Endodermal cell (in vitro differentiated cells): ENCODE measurements at places on chromosomes 4 and X. TPM values are rescaled to one million over a fixed set of nuclear protein-coding genes. Genes with fewer than 3 reads are reported as not detected.

GRCh38 chr4:36568575-36568974, 287.2 kb downstream of the DTHD1 start:
- no peaks in the 10 kb centered on the region for H3K36me3 ChIP-seq
- no peaks in the 10 kb centered on the region for H3K27me3 ChIP-seq
- DNase-seq = no peak
- H3K27ac ChIP-seq = no peak overlapping the region

VCX3A gene
- total RNA-seq = 0.38 to 0.66 TPM (median 0.40 TPM) in 3 replicates

FGFBP2 gene
- not detected in 2 replicates for total RNA-seq

DNA sequence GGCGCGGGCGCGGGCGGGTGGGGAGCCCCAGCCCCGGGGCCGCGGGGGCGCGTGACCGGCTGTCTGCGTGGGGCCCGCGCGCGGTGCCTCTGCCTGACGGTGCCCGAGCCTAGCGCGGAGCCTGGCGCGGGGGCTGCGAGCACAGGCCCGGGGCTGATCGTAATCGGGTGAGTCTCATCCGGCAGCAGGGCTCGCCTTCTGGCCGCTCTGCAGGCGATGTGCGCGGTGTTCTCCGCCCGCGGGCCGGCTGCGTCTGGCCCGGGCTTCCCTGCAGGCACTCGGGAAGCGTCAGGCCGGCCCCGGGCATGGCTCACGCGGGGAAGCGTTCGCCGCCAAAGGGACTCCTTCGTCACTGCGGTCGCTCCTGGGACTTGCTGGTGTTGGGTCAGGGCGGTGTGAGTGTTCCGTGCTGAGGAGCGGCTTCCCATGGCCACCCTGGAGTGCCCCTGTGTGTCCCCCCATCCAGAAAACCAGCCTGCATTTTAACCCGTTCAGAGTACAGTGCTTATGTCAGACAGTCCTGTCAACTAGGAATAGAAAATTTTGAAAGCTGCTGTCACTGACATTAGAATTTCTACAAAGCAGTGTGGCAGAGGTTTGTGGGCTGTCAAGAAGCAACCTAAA, 40.6 kb downstream of the FAM149A start:
- peaks cover 6% of the 10 kb centered on the region for H3K4me1 ChIP-seq
- no peak overlapping the region for H3K27ac ChIP-seq
- no peaks in the 10 kb centered on the region for H3K36me3 ChIP-seq
- H3K27me3 ChIP-seq = peaks cover 42% of the 10 kb centered on the region
- peak; percentile 82 for DNase-seq

DNA sequence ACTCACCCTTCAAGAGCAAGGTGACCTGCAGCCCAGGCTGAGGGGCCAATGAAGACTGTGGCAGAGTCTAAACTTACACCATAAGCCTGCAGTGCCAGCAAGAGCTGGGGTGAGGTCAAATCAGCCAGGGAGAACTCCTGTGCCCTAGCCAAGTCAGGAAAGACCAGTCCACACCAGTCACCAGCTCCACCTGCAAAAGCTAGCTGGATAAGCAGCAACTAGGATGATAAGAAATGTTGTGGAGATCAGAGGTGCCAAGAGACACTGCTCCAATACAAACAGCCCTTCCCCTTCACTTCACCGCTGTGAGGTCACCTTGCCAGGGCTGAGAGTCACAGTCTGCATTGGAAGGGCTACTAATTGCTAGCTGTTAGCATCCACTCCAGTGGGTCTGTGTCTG, 31.3 kb downstream of the NIPAL1 start:
- peaks cover 31% of the 10 kb centered on the region for H3K27me3 ChIP-seq
- DNase-seq = no peak
- H3K4me3 ChIP-seq = no peak overlapping the region
- no peak overlapping the region for H3K27ac ChIP-seq
- no peaks in the 10 kb centered on the region for H3K36me3 ChIP-seq

MAOB gene
- 0.72 to 0.82 TPM (median 0.73 TPM) in 3 replicates for total RNA-seq
